ENCODE measurements at places on chromosomes 13 and 19. TPM values are rescaled to one million over a fixed set of nuclear protein-coding genes. Genes with fewer than 3 reads are reported as not detected.

Gene CGB5
- total RNA-seq: not detected

Gene MEIS3
- total RNA-seq: 1.0 TPM

- DNase-seq: no peak
These were observed 35.1 kb upstream of the FBXL3 start for GRCh38 chr13:77062097-77062496.

DNA sequence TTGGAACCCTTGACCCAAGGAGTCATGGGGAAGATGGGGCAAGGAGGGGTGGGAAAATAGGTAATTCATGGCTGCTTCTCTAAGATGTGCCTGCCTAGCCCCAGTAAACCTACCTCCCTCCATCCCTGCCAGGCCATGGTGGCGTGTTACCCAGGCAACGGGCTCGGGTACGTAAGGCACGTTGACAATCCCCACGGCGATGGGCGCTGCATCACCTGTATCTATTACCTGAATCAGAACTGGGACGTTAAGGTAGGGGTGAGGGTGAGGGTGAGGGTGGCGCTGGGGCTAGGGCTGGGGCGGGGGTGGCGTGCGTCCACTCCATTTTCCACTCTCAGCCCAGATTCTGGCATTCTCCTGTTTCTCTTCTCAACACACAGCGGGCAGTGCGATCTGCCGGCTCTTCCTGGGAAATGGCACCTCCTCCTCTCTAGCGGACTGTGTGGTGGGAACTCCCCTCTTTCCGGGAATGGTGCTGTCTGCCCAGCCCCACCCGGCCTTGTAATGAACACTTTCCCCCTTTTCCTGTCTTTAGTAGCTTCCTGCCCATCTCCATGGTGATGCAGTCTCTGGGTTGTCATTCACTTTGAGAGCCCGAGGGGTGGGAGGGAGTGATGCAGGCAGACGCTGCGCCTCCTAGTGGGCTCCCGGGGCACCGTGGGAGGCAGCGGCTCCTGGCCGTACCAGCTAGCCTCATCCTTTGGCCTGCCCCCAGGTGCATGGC lies 7.6 kb downstream of the EGLN2 start:
- DNase-seq: no peak

DNA sequence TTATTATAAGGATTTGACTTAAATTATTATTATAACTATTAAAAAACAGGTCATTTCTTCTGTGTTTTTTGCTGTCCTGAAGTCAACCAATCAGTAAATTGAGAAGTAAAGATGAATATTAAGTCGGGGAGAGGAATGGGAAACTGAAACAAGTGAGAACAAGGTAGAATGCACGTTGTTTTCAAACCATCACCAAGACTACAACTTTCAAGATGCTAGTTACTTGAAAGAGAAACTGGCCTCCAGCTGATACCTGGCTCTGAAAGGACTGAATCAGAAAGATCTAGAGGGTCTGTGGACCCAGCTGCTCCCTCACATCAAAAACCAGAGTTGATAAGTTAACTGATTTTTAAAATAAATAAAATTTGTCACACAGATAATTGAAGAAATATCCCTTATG lies 1301.5 kb upstream of the ATXN8OS start:
- DNase-seq: no peak

DNA sequence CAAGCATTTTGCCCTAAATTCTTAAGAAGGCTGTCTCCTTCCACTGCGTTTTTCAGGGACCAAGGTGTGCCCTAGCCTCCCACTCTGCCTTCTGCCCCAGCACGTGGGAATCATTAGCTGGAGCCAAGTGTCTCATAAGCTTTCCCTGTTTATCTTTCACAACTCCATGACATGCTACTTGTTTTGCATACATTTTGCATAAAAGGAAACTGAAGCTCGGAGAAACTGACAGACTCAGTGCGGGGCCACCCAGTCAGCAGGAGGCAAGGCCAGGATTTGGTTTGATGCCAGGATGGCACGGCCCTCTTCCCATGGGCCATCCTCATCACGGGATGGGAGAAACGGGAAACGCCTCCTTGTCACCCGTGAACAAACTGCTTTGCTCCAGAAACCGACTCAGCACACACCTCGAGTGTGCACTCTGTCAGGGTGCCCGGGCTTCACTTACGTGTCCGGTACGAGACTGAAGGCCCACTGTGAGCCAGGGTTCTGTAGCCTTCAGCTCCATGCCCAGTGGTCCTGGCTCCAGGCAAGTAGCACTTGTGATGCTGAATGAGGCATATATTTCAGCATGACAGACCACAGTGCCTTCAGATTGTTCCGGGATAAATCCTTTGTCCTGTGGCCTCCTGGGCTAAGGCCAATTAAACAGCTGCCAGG lies 9.6 kb downstream of the CEBPA start:
- DNase-seq: peak; percentile 91

- no peak for DNase-seq
These were observed 789.7 kb upstream of the PRR20A start for GRCh38 chr13:56351041-56351440.

DNA sequence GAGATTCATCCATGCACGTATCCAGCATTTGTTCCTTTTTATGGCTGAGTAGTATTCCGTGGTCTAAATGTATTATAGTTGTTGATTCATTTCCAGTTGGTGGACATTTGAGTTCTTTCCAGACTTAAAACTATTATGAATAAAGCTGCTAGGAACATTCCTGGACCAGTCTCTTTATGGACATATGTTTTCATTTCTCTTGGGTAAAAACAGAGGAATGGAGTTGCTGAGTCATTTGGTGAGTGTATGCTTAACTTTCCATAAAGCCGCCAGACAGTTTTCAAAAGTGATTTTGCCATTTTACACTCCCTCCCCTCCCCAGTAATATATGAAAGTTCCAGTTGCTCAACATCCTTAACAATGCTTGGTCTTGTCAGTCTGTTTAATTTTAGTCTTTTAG lies 116.4 kb downstream of the TSHZ3 start:
- DNase-seq: no peak

- DNase-seq: no peak
These were observed 162.5 kb downstream of the OLFM4 start for GRCh38 chr13:53191091-53191490.

DNA sequence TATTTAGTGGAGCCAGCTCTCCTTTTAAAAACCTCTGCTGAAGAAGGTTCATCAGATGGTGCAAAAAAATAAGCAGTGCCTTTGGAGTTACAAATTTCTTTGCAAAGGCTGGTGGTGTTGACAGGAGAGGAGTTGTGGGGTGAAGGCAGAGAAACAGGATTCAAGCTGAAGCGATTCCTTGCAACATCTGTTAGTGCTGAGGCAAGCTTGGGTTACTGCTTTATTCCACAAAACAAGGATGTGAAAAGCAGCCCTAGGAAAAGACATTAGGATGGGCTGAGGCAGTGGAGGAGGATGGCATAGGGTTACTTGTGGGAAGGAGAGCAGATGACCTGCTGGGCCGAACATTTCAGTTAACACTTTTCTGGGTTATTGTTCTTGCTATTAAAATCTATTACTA lies 390.7 kb downstream of the DLEU7 start:
- no peak for DNase-seq

- no peak for DNase-seq
These were observed 117.0 kb upstream of the SOX21 start for GRCh38 chr13:94829185-94829836.

DNA sequence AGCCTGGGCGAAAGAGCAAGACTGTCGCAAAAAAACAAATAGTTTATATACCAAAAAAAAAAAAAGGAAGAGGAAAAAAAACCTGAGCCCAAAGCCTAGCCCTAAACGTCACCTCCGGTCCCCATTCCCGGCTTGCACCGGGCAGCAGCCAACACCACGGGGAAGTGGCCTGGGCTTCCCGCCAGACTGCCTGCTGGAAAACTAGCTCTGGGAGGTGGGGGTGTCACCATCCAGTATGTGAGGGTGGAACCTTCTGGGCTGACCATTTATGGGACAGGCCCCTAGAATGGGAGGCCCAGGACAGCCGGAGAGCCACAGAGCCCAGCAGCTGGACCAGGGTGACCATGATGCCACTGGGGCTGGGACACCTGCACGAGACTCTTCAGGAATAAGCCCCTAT lies 37.3 kb downstream of the IL12RB1 start:
- DNase-seq: peak; percentile 98

DNA sequence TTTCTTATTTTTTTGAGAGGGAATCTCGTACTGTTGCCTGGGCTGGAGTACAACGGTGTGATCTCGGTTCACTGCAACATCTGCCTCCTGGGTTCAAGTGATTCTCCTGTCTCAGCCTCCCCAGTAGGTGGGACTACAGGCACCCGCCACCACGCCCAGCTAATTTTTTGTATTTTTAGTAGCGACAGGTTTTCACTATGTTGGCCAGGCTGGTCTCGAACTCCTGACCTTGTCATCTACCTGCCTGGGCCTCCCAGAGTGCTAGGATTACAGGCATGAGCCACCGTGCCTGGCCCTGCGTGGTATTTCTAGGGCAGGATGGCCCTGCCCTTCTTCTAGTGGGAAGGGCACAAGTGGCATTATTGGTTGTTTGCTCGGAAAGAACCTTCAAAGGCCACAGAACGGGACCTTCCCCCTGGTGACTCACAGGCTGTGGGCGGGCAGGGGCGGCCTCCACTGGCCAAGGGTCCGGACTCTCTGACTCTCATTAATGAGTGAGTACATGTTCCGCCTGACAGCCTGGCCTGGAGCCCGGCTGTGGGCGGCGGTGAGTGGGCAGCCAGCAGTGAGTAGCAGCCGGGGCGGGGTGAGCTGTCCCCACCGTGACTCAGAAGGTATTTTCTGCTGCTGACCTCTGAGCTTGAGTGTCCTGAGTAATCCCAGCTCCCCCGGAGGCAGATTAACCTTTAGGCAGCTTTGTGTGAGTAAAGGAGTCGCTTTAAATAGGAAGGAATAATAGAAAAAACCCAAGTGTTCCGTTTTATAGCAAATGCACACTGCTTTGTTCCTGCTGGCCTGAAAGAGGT lies 5.1 kb downstream of the DOT1L start:
- DNase-seq: peak; percentile 99

- DNase-seq: no peak
These were observed 12.9 kb downstream of the MYDGF start for GRCh38 chr19:4657262-4657661.

GRCh38 chr19:34308381-34309367 lies 54.3 kb downstream of the GARRE1 start:
- DNase-seq: no peak

DNA sequence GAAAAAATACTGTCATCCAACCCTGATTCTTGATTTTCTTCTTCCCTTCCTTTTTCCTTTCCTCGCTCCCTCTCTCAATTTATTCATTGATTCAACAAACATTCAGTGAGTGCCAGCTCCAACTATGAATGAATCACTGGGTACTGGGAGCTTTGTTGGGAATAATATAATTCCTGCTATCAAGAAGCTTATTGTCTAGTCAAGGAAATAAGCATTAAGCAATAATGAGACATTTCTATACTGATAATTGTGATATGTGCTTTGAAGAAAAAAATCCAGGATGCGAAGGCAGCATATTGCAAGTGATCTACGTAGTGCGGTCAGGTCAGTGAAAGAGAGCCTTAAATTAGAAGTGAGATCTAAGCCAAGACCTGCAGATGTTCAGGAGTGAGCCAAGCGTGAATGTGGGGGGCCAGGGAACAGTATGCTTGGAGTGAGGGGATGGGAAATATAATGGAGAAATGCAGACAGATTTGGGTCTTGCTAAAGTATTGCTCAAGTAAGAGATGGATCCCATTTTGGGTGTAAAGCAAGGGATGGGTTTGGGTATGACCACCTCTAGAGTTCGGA lies 253.5 kb downstream of the LHFPL6 start:
- DNase-seq: no peak

Data from left lobe of liver (tissue), 2 donors.